ENCODE measurements at places on chromosomes 2 and 18.

- DNase-seq = no peak
These were observed 8.6 kb downstream of the ALPG start for GRCh38 chr2:232415138-232415690.

- DNase-seq = peak; percentile 29
These were observed 5.0 kb downstream of the TACR1 start for GRCh38 chr2:75194184-75194868.

DNA sequence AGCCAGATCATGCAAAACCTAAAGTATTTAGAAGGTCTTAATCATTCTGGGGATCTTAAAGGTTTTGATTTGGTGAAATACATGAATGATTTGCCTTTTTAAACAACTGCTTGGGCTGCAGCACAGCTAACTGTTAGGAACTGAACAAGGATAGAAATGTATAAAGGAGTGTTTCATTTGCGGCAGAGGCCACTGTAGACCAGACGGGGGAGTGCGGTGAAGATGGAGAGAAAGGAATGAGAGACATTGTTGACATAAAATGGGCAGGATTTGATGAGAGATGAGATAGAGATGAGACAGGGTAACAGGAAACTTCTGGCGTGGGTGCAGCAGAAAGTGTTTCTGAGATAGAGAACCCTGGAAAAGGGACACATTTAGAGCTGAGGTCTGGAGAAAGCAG lies 308.1 kb downstream of the TMX3 start:
- DNase-seq = no peak

- no peak for DNase-seq
These were observed 239.5 kb upstream of the SALL3 start for GRCh38 chr18:78739882-78740677.

DNA sequence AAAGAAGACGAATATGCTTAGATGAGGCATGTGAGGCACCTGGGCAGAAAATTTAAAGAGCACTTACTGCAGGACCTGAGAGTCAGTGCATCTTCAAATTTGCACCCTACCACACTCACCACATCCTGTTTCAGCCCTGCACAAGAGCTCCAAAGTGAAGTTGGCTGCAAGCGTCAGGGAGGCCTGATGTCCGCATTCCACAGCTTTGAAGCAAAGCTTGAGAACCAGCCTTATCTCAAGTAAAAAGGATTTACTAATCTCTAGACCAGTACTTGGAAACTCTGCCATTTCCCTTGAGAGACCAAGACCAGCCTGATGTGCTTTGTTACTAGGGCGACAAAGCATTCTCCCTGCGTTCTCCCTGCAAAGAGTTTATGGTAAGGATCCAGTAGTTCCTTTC lies 3.4 kb upstream of the ASNSD1 start:
- DNase-seq = peak; percentile 89

DNA sequence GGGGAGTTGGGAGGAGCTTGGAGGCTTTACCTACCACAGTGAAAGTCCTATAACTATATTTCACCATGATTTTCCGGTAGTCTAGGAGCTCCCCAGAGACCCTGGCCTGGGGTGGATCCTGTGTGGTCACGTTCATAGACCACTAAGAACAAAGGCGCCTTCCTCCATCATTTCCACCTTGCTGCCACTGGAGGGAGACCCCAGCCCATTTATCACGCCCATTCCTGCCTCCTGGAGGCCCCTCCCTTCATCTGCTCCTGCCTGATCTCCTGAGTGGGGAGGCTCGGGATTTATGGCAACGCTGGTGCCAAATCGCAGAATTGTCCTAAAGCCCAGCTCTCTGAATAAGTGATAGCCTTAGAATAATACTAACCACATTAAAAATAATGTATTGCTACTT lies 507.6 kb upstream of the SPHKAP start:
- DNase-seq = no peak

DNA sequence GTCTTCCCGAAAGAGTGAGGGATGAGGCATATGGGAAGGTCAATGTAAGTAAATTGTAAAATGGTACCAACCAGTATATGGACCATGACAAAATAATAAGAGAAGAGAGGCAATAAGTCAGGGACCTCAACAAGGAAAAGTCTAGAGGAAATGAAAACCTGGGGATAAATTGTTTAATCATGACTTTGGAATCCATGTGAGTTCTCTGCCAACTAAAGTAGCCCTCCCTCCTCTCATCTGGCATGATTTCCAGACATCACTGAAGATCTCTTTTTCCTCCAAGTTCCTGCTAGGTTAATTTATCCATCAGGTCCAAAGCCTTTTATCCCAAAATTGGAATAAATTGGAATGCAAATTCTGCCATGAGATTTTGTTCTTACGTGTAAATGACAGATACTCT lies 417.9 kb downstream of the NRXN1 start:
- no peak for DNase-seq

DNA sequence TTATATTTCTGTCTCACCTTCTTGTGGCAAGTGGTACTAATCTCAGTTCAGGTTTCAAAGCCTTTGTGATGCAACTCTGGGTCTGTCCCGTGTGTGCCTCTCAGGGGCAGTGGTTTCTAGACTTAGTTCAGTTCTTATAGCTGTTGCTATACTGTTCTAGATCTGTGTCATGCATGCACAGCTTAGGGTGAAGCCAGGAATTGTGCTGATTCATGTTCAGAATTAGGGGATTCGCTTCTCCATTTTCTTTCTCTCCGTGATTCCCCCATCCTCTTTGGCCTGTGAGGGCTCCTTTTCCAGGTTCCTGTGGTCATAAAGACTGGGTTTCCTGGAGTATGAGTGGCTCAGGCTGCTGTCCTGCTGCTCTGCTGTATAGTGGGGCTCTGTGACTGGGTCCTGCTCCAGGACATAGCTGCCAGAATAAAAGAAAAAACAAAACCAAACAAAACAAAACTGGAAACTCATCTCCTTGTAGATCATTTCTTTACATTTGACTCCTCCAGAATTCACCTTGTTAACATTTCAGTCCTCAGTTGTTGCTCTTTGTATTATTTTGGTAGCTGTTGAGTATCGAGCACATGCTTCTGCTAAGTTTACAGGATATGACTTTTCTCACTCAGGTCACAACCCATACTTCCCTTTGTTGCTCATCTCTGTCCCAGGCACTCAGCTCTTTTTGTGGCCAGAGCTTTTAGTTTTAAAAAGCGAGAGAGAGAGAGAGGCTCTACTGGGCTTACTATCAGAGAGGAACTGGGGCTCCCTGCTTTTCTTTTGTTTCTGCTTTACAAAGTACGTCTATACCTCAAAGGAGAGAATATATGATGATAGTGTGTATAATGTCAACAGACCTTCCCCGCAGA lies 34.2 kb downstream of the CERS6 start:
- DNase-seq = peak; percentile 83

- no peak for DNase-seq
These were observed 44.0 kb downstream of the ARHGEF33 start for GRCh38 chr2:38933653-38934052.

GRCh38 chr2:167908786-167909185 lies 338.6 kb downstream of the STK39 start:
- DNase-seq = peak; percentile 37

- DNase-seq = no peak
These were observed 93.8 kb downstream of the ROCK2 start for GRCh38 chr2:11250400-11251196.

DNA sequence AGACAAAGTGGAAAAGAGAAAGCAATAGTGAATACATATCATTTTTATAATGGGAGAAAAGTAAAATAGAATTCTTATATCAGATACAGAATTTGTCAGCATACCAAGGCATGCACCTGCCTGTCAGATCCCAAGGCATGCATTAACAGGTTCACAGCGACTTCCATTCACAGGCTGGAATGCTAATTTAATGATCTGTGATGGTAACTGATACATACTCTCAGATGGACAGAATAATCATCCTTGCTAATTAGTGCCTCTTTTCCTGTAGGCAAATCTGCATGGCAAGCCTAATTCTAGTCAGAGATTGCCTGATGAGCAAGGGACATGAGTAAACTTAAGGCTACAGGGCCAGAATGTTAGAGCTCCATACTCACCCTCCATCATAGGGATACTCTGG lies 76.1 kb downstream of the PRKRA start:
- no peak for DNase-seq

DNA sequence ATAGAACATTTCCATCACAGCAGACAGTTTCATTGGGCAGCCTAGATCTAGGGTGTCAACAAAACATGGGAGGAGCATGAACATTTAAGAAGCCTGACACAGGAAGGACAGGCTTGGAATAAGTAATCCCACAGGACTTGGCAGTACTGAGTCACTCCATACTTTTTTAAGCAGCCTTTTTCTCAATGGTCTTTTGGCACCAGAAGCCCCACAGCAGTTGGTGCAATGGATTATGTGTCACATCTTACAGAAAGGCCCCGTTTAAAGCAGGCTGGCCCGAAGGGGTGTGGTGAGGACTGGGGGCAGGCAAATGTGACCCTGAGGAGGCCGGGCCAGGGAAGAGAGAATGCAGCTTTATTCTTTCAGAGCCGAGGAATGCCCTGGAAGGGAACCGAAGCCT lies 26.6 kb downstream of the SPTBN1 start:
- DNase-seq = no peak

- peak; percentile 68 for DNase-seq
These were observed 9.1 kb upstream of the MYO5B start for GRCh38 chr18:50203801-50204604.
